Fibroblast of skin of right quadriceps (primary cell): ENCODE measurements at places on chromosomes 6 and 20.

DNA sequence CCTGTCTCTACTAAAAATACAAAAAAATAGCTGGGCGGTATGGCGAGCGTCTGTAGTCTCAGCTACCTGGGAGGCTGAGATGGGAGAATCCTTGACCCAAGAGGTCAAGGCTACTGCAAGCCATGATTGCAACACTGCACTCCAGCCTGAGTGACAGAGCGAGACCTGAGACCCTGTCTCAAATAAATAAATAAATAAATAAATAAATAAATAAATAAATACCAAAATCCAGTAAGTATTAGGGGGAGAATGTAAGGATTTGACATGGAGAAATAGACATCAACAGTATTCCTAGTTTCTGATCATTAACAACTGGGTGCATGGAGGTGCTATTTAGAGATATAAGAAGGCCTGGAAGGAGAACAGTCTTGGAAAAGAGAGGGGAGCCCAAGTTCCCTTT, 125.7 kb downstream of the MEI4 start:
- DNase-seq: no peak

DNA sequence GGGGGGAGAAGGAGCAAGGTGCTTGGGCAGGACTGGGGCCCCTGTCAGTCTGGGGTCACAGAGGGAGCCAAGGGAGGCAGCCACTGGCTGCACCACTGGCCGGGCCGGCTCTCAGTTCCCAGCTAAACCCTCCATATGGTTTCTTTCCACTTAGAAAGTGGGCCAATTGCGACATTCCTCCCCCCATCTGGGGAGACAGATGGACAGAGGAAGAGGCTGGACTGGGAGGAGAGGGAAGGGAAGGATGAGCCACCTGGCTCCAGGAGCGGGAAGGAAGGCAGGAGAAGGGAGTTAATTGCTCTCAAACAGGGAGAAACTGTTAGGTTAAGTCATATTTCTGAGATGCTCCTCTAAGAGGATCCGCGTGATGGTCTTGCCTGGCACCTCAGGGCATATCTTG, 82.2 kb downstream of the GRM4 start:
- no peak for DNase-seq

DNA sequence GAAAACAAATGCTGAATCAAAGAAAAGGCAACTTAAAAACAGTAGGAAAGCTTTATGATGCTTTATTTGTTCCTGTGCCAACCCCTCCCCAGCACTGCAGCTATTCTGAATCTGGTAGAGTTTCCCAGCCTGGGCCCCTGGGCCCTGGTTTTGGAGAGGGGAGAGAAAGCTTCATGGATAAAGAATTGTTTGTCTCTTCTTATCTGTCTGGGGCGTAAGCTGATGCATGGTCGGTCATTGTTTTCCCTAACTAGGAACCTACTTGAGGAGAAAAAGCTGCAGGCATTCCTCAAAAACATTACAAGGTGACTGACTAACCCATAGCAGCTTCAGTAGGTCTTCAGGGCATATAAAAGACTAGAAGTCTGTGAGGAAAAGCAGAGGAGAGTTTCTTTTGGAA, 758.1 kb upstream of the EPHA7 start:
- no peak for DNase-seq

DNA sequence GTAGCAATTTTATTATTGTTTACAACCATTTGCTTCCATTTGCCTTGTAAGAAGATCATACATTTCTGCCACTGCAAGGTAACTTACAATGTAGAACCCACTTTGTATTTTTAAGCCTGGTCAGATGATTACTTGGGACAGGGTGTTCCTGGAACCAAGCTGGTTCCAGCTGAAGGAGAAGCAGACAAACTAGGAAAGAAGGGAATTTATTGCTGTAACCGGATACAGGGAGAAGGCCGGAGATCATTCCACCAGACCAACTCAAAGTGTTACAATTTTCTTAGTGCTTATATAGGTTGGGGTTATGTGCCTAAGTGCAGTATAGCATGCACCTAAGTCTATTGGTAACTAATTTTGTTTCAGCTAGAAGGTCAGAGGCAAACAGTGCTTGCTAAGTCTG, 104.4 kb downstream of the MANEA start:
- DNase-seq: no peak

GRCh38 chr6:111406200-111406721, 76.8 kb downstream of the REV3L start:
- no peak for DNase-seq
